ENCODE measurements at places on chromosomes 16 and 17.

GRCh38 chr16:27638833-27639560, 89.1 kb downstream of the KATNIP start:
- no peak for DNase-seq

GRCh38 chr17:78659546-78659945, 82.3 kb upstream of the DNAH17 start:
- DNase-seq = no peak

DNA sequence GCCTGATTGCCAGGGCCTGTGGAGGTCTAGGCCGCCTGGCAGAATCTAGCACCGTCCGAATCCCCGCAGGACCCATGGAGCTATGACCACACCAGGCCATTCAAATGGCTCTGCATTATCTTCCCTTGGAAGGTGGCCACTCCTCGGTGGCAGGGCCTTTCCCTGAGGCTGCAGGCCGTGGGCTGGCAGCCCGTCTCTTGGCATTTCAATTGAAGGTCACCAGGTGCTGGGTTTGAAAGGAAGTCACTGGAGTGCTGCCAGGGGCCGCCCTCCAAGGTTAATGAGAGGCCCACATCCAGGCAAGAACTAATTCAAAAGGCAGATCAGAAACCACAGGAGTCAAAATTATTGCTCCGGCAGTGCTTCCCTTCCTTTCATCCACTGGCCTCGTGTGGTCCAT, 27.7 kb upstream of the CACNG5 start:
- no peak for DNase-seq

- no peak for DNase-seq
These were observed 8.0 kb upstream of the SLC6A2 start for GRCh38 chr16:55647798-55648197.

Data from stimulated activated naive CD4-positive, alpha-beta T cell (primary cell).